ENCODE measurements at places on chromosomes 7 and 10. TPM values are rescaled to one million over a fixed set of nuclear protein-coding genes. Genes with fewer than 3 reads are reported as not detected.

DNA sequence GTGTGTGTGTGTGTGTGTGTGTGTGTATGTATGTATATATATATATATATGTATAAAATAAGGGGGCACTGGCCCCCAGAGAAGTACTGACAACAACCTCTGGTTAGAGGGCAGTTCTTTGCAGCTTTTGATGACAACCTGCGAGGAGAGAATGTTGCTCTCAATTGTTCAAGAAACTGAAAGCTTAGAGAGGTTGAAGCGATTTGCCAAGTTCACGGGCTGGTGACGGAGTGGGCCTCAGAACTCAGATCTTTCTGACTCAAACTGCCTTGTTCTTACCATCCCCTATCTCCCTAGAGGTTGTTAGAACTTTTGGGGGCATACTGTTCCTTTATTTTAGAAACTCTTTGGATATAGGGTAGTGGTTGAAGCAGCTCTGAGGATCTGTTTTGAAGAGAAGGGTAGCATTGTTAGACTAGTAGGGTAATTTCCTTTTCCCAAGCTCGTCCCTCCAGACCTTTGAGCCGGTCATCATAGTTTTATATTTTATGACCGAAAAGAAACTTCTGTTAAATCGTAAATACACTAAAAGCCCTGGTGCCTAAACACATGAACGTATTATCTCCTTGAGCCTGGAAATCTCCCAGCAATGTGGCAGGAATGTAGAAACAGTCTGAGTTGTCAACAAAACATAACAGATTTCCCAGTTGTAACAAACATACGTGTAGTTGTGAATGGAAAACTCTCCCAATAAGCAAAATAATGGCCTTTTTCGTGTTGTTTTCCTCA, 541.7 kb upstream of the GALNT17 start:
- DNase-seq, result no peak

GRCh38 chr10:30039988-30040387, 19.4 kb downstream of the JCAD start:
- no peak for DNase-seq

DNA sequence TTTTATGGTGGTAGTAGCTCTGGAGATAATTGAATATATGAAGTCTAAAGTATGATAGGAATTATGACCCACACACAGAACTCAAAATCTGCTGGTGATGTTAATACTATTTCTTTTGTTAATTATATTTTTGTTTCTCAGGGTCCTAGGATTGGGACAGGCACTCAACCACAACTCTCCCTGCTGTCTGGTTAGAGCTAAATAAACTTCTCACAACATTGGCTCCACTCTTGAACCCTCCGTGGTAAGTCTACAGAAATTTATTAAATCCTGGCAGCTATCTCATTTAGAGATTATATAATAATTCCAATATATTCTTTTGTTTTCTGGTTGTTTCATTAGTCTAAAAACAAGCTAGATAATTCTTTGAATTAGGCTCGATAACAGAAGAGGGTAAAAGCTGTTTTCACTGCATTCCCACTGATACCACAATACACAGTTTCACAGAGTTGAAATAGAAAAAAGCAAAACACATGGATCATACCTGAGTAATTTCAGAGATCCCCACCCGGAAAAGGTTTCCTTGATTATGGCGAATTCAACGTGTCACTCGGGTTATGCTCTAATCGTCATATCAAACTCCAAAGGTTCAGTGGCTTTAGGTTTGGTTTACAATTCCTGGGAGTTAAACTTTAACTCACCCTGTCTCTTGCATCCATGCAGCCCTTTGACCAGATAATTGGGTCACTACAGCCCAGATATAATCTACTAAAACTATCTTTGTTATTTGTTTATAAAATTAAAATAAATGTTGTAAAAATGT, at the start of gene A1CF:
Gene A1CF, minus strand, starts transcription at position 531 of the 763 bp plus-strand sequence. CDS start 25,687 bp downstream, outside the sequence.
- DNase-seq, result no peak

- no peak for DNase-seq
Measured at GRCh38 chr7:147595042-147595441, 995.5 kb upstream of the C7orf33 start.

DNA sequence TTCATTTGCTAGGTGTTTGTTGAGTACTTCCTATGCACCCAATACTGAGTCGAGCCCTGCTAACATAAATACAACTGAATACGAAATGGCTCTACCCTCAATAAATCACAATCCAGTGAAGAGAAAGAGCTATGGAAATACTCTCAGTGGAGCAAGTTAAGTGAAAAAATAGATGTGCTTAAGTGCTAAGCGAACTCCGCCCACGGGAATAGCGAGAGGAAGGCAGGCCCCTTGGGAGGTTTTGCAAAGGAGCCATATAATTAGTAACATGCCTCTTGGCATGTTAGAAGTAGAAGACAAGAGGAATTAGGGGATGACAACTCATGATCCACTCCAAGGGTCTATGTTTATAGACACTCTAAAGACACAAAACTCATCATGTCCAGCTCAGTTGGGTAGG, 42.8 kb upstream of the TSPAN33 start:
- no peak for DNase-seq

Gene SLC29A4
- total RNA-seq, result 22.6 TPM

Gene INSYN2A
- total RNA-seq, result 12.6 TPM

Gene MSMB
- not detected for total RNA-seq

Gene COA1
- total RNA-seq, result 94.3 TPM

Gene NEUROD6
- total RNA-seq, result 35.3 TPM

Measured in cerebellum (tissue), 4 donors.